NCI-H1048 (cell line): ENCODE measurements at places on chromosomes 13 and 19.

DNA sequence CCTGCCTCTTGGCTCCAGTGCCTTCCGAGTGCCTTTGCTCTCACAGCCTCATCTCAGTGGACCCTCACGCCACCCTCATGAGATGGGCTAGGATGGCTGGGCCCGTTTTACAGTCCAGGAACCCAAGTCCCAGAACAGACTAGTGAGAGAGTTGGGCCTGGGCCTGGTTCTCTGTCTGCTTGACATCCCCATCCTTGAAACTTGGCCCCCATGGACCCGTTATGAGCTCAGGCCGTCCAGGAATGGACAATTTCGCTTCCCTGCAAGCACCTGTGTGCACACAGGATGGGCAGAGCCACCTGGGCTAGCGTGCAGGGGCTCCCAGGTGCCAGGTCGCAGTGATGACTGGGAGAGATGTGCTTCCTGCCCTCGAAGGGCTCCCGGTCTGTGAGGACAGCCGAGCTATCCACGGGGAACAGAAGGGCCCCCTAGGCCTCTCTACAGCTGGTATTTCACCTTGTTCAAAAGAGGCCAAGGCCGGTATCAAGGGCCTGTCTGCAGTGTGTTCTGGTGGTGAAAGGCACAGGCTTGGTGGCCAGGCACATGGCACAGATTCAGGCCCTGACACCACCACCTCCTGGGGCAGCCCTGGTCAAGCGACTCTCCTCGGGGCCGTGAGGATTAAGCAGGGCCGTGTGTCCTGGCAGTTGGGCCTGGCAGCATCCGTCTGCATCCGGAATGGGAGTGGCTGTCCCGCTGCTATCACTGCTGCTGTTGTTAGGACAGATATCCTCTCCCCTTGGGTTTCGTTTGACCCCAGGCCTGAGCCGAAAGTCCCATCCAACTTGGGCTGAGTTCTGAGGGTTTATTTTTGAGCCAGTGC, 38.9 kb downstream of the CAPN12 start:
- no peak for DNase-seq

DNA sequence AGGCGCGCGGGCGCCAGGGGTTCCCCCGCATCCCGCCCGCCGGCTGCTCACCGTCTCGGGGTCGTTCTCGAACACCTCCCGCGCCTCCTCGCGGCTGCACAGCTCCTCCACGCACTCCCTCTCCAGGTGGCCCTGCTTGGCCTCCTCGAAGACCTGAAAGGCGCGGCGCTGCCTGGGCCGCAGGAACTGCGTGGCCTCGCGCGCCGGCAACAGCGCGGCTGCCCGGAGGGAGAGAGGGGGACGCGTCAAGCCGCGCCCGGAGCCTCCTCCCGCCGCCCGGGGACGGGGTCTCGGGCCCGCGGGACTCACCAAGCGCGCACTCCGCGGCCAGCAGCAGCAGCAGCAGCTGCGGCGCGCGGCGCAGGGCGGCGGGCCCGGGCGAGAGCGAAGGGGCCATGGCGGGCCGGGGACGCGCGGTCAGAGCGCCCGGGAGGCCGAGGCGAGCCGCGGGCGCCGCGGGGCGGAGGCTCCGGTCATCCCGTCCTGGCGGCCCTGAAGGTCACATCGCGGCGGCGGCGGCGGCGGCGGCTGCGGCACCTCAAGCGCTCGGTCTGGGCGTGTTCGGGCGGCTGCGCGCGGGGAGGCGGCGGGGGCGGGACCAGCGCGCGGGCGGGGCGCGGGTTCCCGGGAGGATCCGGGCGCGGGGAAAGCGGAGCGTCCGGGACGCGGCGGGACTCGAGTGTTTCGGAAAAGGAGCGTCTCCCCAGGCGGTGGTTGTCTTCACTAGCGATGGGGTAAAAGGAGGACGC, at the start of gene GAS6:
Gene GAS6, minus strand, starts transcription at position 553 of the 749 bp plus-strand sequence. Its CDS starts 156 bp downstream, at position 397.
- DNase-seq = no peak

DNA sequence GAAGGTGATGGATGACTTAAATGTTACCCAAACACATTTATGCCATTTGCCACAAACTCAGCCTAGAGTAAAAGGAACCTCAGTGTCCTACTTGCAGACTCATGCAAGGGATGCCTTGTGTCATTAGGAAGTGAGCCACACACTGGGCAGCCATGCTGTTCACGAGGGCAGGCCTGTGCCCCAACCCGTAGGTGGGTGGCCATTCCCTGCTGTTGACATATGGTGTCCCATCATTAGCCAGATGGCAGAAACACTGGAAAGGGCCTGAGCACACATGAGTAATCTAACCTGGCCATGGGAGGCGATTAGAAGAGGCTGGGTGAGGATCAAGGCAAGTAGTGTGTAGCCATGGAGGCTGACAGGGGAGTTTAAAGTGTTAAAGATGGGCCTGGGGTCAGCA, 9.7 kb upstream of the LRCH1 start:
- DNase-seq = no peak

GRCh38 chr13:19661126-19661525, 27.7 kb downstream of the MPHOSPH8 start:
- DNase-seq = no peak

GRCh38 chr19:10885201-10886169, 14.1 kb downstream of the CARM1 start:
- DNase-seq = no peak

DNA sequence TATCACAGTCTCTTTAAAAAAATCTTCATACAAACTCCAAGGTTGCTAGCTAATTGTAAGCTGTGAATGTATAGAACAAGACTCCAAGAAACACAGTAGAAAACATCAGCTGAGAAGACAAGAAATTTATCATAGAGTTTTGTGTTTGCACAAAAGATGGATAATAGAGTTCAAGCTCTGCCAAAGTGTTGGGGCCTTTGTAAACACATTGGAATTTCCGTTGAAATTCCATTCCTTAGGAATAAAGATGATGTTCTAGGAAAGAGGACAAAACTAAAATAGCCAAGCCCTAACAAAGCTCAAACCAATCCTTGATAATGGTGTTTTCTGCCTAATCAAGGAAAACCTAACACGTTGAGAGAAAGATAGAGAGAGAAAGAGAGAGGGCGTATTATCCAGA, 20.6 kb downstream of the LRRC63 start:
- no peak for DNase-seq
